ENCODE measurements at places on chromosomes 13 and 19.
A peak's percentile ranks its signal among the peaks of the same experiment; 100 is the strongest.

DNA sequence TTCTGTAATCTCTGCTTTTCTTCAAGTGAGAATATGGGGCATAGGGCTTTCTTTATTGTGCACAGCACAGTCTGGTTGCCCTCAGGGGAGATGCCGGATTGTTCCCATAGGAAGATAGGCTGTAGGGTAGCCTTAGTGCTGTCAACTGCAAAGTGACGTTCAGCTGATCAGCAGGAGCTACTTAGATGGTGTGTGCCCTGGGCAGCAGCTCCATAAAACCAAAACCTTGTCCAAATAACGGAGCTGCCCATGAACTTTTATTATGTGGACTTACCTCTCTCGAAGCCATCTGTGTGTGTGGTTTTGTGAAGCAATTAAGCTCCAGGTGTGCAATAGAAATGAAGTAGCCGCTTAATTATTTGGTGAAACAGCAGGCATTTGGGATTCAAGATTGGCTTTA, 120.0 kb upstream of the RNF113B start:
- DNase-seq = no peak

DNA sequence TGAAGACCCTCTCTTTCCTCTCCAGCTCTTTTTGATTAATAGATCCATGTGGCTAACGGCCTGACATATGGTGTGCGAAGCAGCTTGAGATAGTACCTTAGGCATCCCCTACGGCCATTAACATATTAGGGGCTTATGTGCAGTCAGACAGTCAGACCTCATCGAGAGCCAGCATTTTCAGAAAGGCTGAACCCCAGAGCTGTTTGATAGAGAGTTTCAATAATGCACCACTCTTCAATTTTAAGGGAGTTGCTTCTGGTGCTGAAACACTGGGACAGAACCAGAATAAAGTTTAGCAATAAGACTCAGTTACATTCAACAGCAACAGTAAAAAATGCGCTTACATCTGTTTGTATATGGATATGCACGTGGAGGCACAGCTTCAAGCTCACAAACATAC, 10.8 kb downstream of the POU4F1 start:
- DNase-seq = no peak

- no peak for DNase-seq
Observed at GRCh38 chr13:95033890-95034289, 267.4 kb downstream of the ABCC4 start.

DNA sequence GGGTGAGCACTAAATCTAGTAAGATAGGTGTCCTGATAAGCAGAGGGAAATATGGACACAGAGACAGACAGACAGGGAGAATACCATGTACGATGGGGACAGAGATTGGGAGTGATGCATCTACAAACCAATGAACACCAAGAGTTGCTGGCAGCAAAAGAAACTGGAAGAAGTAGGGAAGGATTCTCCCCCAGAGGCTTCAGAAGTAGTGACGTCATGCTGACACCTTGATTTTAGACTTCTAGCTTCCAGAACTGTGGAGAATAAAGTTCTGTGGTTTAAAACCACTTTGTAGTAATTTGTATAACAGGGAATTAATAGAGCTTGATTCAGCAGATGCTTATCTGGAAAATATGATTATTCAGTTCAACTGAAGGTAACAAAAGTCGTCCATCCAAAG, 66.1 kb downstream of the SLC10A2 start:
- DNase-seq = no peak

- no peak for DNase-seq
Observed at GRCh38 chr19:42038666-42039065, 31.3 kb downstream of the GRIK5 start.

DNA sequence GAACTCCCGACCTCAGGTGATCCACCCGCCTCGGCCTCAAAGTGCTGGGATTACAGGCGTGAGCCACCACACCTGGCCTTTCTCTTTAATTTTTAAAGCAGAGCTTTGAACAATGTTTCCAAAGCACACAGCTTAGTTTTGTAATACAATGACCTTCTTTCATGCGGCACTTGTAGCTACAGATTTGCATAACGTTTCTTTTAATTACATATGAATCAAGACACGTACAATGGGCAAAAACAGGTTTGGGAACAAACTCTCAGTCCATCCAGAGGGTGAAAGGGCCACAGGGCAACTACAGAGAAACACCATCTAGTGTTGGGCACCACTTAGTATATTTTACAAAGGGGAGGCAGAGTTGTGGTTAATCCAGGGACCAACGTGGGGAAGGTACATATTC, 19.0 kb upstream of the S1PR4 start:
- DNase-seq = no peak

DNA sequence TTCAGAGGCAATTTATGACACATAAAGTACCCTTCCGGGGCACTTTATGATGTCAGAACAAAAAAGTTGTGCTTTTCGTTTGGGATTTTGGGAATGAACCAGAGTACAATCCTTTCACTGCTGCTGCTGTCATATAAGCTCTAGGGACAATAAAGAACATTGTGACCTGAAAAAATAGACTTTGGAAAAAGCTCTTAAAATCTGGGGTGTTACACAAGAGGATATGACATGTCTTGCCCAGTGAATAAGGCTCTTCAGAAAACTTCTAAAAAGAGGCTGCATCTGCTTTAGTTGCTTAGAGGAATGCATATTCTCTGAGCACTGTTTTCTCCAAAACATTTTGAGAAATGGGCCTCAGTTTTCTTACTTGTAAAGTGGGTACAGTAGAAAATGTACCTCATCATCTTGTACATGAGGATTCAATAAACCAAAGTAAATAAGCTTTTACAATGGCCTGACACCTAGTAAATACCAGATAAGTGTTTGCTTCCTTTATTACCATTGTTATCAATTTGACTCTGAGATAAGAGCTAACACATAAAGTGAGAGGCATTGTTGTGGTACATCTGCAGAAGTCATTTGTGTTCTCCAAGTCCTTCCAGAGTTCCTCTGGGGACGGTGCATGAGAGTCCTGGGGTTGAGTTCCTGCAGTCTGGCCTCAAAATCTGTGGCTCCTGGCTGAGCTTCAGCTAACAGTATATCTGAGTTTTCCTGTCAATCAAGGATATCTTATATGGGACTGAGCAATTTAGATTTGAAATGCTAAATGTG, 67.4 kb upstream of the EDNRB start:
- no peak for DNase-seq

GRCh38 chr19:14271840-14272239, 65.9 kb upstream of the ADGRL1 start:
- no peak for DNase-seq

DNA sequence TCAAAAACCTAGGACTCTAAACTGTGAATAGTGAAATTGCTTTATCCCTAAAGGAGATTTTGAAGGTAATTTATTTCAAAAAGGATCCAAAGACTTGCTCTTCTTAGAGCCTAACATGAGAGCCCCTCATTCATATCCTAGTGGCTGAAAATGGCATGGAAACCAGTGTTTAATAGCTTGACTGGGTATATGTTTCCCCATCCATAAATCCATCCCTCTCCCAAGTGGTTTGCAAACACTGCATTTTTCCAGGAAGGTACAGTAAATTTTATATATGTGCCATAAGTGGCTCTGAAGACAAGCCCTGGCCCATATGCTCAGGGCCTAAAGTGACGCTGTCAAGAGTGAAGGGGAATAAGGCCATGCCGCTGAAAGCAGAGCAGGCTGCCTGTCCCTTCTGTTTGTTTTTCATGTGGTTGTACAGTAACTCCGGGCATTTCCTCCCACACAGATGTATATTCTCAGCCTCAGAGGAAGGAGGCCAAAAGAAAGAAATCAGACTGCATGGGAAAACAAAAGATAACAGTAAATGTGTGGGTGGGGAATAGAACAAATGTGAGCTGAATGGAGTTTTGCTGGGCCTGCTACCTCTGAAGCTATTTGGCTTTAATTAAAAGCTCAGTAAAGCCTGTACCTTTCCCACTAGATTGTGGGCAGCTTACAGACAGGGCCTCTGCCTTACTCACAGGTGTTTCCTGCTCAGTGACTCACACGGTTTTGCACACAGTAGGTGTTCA, 181.9 kb downstream of the PCDH9 start:
- peak; percentile 74 for DNase-seq

GRCh38 chr13:29422015-29422414, 173.5 kb downstream of the SLC7A1 start:
- DNase-seq = no peak

Data from adipocyte (in vitro differentiated cells).